ENCODE measurements at places on chromosomes 3 and 15.

DNA sequence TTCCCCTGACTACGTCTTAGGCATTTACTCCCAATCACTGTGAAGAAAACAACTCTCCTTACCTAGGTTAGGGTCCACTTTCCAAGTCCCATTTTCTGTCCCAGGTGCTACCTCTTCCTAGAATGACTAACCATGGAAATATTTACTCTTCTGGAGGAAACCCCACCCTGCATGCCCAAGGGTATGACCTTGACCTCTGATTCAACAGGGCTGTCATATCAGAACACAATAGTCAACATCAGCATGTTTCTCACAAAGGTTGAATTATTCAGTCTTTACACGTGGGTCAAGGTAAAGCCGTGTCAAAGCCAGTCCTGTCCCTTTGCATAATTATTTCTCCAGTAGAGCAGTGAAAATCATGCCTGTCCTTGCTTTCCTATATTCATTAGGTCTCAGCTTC, 4.3 kb upstream of the FRMD5 start:
- no peak for DNase-seq

DNA sequence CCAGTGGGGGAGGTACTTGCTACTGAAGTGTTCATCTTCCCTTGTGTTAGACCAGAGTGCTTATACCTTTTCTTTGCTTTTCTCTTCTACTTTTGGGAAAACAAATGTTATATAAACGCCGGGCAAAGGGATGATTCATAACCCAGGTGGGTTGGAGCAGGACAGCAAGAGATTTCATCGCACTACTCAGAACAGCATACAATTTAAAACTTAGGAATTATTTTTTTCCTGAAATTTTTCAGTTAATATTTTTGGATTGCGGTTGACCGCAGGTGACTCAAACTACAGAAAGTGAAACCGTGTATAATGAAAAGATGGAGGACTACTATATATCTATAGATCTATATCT, 270.0 kb upstream of the RGMA start:
- no peak for DNase-seq

DNA sequence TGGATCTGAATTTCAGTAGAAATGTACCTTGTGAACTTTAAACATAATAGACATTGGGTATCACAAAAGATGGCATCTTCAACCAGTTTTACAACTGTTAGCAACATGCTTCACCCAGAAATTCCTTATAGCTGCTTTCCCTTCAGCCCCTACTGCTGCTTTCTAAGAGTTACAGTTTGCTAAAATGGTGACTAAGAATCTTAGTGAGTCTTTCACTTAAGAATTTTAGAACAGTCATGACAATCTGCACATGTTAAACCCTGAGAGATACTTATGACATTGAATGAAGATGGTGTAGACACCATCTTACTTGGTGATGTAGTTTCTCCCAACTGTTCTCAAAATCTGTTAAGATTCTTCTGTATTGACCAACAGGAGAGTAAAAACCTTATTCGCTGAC, 129.7 kb upstream of the UBE2E1 start:
- no peak for DNase-seq

GRCh38 chr3:110810356-110810755, 261.3 kb upstream of the NECTIN3 start:
- DNase-seq: no peak

All from hypothalamus (tissue), 51 donors.